ENCODE measurements at places on chromosomes 7 and 10. TPM values are rescaled to one million over a fixed set of nuclear protein-coding genes. Genes with fewer than 3 reads are reported as not detected.

Gene FBXL13
- total RNA-seq = 3.2 TPM

Gene AVPI1
- total RNA-seq = 17.7 TPM

Gene CALN1
- total RNA-seq = not detected

Gene PDE1C
- 2.6 TPM for total RNA-seq

Gene AGBL3
- 3.2 TPM for total RNA-seq

Gene MBL2
- total RNA-seq = not detected

- no peak for DNase-seq
Observed at GRCh38 chr7:117755136-117755535, 118.1 kb downstream of the CTTNBP2 start.

DNA sequence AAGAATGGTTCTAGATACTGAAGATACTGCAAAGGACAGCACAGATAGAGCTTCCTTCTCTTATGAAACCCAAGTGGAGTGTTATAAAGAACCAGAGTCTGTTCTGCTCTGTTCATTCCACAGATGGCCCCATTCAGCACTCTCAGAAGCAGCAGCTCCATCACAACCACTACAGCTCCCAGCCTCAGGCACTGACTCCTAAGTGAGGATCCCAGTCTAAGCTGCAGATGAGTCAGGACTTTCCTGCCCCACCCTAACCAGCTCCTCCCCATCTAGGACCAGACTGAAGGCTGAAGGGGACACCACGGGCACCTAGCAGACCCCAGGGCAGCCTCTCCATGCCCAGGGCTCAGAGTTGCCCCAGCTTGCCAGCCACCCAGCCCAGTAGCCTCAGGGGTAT is 379.8 kb downstream of the GRID1 start:
- DNase-seq = no peak

GRCh38 chr10:113103131-113103840 is 153.2 kb downstream of the TCF7L2 start:
- DNase-seq = no peak

- no peak for DNase-seq
Observed at GRCh38 chr7:116689790-116690259, 17.8 kb downstream of the MET start.

GRCh38 chr10:103277713-103278536 is 987 bp downstream of the INA start:
- no peak for DNase-seq

DNA sequence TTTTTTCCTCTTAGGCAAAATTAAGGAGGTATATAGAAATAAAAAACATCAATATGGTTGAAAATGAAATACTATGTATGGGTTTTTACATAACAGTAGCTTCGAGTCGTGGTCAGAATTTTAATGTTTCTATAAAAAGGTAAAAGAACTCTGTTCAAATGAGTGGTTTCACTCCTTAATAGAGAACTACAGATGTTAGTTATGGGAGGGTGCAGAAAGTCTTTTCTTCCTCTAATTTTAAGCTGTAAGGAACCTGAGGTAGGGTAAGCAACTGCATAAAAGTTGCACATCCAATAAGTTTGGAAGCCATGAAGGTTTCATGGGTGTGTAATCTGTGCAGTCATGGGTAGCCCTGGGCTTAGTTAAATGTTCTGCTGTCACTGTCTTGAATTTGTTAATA is 141.3 kb downstream of the SUGCT start:
- no peak for DNase-seq

DNA sequence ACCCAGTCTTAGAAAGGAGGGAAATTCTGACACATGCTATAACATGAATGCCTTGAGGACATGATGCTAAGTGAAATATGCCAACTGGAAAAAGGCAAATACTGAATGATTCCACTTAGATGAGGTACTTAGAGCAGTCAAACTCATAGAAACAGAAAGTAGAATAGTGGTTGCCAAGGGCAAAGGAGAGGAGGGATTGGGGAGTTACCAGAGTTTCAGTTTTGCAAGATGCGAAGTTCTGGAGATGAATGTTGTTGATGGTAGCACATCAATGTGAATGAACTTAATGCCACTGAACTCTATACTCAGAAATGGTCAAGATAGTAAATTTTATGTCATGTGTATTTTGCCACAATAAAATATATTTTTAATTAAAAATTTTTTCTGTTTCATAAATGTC is 38.9 kb downstream of the DRGX start:
- DNase-seq = no peak

DNA sequence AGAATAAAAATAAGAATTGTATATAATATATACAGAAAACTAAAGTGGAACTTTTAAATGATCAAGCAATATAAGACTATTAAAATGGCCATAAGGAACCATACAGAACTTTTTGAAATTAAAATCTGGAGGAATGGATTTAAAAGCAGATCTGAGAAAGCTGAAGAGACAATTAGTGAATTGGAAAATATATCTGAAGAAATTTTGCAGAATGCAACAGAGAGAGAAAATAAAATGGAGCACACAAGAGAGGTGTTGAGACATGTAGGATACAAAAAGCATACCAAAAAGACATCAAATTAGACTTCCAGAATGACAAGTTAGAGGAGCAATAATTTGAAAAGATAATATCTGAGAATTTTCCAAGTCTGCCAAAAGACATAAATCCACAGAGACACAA is 169.6 kb downstream of the VTI1A start:
- DNase-seq = no peak

GRCh38 chr7:151518105-151518946 is 1.4 kb downstream of the RHEB start:
- no peak for DNase-seq

DNA sequence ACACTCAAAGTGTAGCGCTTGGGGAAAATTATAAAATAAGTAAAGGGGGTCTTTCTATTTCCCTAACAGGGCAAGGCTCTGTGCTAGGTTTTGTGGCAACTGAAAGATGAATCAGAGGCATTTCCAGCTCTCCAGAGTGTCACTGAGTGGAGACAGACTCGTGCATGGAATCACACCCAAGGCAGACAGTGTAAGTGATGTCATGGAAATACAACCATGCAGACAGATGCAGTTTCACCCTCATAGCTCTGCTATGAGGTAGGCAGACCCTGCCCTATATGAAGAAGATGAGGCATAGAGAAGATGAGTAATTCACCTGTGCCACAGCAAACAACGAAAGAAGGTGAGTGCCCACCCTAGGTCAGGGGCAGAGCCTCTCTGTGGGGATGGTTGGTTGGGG is 57.2 kb upstream of the PITRM1 start:
- DNase-seq = no peak

GRCh38 chr10:3647074-3647473 is 137.9 kb downstream of the KLF6 start:
- no peak for DNase-seq

DNA sequence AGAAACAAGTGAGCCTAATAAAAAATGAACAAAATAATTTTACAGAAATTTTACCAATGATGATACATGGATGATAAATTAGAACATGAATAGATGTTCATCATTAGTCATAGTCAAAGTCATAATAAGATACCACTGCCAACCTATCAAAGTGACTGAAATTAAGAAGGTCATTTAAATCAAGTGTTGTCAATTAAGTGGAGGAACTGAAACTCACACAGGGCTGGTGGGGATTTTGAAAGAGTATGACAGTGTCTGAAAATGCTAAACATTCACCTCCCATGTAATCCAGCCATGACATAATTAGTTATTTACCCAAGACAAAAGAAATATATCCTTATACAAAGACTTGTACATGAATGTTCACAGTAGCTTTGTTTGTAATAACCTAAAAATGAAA is 57.1 kb upstream of the DYNC1I1 start:
- no peak for DNase-seq

DNA sequence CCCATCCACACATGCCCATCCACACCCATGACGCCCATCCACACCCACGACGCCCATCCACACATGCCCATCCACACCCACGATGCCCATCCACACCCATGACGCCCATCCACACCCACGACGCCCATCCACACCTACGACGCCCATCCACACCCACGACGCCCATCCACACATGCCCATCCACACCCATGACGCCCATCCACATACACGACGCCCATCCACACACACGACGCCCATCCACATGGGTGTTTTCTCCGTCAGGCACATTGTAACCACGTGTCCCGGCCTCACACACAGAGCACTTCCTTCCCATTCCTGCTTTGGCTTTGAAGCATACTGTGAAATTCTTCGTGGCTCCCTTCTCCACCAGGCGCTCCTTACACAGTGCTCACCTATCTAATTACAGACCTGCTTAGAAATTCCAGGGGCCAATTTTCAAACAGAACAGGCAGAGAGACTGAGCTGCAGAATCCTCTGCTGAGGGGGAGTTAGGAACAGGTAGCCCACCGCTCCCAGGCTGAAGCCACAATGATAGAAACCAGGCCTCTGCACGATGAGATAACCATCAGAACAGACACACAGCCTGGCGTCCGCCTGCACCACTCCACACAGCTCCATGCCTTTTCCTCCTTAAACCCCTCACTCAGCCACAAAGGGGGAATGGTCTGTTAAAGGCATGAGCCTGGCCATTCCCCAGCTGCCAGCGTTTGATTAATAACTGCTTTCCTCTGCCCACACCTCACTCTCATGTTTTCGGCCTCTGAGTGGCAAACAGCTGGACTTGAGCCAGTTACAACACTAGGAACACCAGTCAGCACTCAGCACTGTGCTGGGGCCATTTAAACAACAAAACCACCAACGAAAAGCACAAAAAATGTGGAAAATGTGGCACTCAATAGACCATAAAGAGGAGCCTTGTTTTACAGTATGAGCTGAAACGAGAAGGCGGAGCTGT is 501.6 kb downstream of the PTPRN2 start:
- no peak for DNase-seq

DNA sequence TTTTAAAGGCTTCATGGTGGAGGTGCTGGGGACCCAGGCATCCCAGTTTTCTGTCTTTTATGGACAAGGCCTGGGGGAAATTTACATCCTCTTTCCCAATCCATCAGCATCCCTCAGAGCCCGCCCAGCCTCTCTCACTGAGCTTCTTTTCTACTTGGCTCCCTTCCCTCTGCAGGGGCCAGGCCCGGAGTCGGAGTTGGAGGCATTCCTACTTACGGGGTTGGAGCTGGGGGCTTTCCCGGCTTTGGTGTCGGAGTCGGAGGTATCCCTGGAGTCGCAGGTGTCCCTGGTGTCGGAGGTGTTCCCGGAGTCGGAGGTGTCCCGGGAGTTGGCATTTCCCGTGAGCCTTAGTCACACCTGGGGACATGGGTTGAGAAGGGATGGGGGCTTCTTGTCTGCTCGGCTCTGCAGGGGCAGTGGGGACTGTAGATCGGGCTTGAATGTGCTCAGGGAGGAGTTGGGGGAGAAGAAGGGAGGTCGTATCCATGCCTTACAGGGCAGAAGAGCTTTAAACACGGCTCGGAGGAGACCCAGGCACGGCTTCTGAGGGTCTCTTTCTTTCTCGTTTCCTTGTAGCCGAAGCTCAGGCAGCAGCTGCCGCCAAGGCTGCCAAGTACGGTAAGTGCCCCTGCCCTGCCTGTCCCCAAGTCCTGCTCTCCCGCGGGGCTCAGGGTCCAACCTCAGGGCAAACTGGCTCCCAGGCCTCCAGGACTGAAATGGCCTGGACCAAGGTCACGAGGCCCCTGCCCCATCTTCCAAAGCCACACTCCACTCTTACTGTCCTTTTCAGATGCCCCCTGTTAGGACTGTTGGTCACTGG is 27.3 kb upstream of the LIMK1 start:
- DNase-seq = no peak

DNA sequence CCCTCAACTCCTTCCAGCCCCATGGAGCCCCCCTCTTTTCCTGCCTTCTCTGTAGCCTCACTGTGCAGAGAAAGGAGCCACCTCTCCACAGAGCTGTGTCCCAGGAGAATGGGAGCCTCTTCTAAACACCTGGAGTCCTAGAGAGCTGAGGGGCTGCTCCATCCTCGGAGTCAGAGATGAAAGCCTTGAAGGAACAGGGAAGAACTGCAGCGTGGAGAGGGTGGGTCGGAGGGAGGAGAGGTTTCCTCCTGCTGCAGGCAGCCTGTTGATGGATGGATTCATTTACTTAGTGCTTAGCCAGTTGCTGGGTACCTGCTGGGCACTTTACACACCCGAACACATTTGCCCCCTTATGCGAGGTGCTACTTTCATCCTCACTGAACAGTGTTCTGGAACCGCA is 39.0 kb downstream of the C10orf120 start:
- DNase-seq = no peak
